ENCODE measurements at places on chromosomes 7 and 10.

- no peak for DNase-seq
These were observed 275.5 kb downstream of the ELFN1 start for GRCh38 chr7:1945558-1945957.

GRCh38 chr7:44149571-44150465 is 8.7 kb upstream of the MYL7 start:
- no peak for DNase-seq

DNA sequence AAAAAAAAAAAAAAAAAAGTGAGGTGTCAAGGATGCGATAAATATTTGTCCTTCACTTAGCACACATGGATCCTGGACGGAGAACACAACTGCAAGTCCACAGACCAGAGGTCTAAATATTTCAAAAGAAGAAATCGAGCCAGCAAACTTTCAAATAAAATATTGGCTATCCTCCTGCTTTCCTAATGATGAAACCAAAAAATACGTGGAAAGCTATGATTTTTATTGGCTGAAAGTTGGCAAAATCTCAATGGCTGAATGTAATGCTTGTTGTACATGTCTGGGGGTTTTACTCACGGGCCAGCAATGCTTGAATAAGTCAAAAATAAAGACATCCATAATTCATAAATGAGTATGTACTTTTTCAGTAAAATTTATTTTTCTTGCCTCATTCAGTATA is 19.0 kb upstream of the MGMT start:
- DNase-seq = no peak

DNA sequence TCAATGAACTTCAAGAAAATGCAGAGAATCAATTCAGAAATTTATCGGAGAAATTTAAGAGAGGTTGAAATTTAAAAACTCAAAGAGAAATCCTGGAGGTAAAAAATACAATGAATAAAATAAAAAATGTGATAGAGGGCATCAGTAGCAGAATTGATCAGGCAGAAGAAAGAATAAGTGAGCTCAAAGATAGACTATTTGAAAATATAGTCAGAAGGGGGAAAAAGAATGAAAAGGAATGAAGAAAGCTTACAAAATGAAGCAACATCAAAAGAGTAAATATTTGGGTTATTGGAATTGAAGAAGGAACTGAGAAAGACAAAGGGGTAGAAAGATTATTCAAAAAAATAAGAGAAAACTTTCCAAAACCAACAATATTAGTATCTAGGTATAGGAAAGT is 291.4 kb downstream of the SH2D4B start:
- no peak for DNase-seq

GRCh38 chr7:111558991-111559390 is 3.3 kb downstream of the IMMP2L start:
- no peak for DNase-seq

GRCh38 chr7:50397971-50398324 is 52.2 kb downstream of the FIGNL1 start:
- DNase-seq = no peak

DNA sequence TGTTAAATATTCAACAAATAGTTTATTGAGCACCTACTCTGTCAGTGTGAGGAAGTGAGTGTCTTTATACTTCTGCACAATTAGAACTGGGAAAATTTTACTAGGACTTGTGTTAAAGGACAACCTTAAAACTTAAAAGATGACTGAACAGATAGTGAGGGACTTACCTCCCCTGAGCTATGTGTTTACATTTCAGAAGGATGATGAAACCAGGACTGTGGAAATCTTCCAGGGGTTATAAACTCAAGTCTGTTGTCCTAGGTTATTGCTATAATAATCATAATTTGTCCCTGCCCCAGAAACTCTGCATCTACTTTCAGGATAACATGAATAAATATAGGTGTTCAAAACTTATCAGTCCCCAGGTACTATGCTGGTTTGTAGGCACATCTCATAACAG is 261.0 kb upstream of the MKLN1 start:
- DNase-seq = peak; percentile 62

DNA sequence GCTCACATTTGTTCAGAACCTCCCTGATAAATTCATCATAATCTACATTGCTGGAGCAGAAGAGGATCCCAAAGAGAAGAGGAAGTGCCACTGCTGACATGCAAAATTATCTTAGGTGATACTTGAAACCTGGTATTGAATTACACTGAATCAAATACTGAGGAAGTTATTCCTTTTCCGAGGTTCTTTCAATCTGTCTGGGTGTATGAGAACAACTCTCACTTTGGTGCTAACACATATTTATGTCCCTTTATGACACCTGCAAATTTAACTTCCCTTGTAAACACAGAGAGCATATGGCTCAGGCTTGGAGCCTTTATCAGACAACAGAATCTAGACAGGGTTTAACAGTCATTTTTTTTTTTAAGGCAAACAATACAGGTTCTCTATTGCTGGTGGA is 131.4 kb downstream of the SRPK2 start:
- DNase-seq = no peak

DNA sequence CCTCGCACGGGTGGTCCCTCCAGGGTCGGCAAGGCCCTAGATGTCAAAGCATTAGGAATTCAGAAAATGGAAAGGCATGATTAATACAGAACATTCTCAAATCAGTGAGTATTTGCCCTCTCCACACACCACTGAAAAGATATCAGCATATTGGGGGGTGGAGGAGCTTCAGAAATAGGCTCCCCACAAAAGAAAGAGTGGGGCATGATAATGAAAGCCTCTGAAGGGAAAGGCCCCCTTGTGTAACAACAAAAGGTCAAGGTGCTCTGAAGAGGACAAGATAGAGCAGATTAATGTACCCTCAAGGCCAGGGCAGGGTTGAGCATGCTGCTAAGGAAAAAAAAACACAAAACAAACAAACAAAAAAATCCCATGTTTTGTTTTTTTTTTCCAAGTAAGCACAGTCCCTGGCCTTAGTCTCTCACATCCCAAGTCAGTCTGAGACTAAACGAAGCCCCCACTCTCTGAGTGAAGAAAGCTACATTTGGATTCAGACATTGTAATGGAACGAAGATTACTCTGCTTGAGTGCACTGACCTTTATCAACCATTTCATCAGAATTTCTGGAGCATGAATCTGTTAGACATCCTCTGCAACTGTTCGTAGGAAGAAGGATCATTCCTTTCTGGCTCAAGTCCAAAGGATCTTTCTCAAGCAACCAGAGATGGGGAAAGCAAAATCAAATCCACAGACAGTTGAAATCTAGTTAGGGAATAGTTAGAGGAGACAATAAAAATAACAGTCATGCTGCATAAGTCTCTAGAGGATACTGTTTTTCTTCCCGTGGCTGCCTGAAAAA is 27.4 kb upstream of the DGKI start:
- no peak for DNase-seq

DNA sequence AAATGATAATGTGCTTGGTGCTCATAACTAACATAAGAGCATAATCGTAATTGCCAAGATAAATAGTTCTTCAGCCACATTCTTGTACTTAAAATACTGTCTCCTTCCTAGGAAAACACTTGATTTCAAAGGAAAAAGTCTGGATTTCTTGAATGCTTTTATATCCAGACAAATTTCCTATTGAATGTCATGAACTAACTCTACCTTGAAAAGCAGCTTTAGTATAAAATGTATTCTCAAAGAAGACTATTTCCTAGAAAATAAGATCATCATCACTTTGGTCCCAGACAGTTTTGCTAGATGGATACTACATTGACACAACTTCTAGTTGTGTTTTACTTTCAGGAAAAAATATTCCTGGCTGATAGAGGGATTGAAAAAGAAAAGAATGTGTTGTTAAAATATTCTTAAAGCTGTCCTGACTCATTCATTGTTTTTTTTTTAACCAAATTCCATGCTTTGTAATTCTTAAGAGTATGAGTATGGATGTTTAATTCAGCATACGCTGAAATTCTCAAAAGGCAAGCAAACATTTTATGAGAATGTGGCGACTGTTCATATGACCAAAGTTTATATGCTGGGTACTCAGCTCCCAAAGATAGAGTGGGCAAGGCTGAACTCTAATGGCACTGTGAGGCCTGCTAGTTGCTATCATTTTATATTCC is 106.1 kb downstream of the PPP1R3A start:
- no peak for DNase-seq

GRCh38 chr7:151484971-151485707 is 34.6 kb downstream of the RHEB start:
- no peak for DNase-seq

All from HuH-7 (cell line).